ENCODE measurements at places on chromosomes 7 and 10.

DNA sequence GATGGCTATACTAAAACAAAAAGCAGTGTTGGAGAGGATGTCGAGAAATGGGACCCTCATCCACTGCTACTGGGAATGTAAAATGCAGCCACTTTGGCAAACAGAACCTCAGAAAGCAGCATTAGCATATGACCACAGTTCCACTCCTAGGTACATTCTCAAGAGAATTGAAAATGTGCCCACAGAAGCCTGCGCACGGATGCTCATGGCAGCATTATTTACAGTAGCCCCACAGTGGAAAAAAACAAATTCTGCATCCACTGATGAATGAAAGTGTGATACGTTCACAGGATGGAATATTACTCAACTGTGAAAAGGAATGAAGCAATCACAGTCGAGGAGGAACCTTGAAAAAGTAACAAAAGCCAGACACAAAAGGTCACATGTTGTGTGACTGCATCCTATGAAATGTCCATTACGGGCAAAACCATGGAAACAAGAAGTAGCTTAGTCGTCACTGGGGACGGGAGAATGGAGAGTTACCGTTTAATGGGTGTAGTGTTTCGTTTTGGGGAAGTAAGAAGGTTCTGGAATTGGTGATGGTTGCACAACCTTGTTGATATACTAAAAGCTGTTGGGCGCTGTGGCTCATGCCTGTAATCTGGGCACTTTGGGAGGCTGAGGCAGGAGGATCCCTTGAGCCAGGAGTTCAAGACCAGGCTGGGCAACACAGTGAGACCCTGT lies 2.5 kb upstream of the UPK3B start:
- DNase-seq = no peak

DNA sequence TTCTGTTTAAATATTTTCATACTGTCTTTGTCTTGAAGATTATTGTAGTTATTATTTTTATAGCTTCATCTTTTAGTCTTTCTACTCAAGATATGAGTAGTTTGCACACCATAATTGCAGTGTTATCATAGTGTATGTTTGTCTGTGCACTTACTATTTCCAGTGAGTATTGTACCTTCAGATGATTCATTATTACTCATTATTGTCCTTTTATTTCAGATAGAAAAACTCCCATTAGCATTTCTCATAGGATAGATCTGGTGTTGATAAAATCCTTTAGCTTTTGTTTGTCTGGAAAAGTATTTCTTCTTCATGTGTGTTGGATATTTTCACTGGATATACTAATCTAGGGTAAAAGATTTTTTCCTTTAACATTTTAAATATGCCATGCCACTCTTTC lies 646.2 kb upstream of the GRM3 start:
- DNase-seq = no peak

DNA sequence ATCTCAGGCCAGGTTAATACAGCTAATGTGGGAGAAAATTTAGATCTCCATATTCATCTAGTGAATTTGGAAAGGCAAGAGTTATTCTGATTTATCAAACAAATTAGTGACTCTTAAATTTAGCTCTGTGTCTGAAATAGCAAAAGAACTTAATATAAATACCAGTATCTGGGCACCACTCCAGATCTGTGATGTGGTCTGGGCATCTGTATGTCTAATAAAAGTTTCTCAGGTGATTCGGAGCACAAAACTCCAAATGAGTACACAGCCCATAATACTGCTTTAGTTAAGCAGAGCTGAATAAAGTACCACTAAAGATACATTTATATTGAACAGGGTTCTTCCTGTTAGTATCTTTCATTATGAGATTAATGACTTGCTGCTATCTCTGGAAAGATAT lies 261.4 kb downstream of the BAMBI start:
- no peak for DNase-seq

DNA sequence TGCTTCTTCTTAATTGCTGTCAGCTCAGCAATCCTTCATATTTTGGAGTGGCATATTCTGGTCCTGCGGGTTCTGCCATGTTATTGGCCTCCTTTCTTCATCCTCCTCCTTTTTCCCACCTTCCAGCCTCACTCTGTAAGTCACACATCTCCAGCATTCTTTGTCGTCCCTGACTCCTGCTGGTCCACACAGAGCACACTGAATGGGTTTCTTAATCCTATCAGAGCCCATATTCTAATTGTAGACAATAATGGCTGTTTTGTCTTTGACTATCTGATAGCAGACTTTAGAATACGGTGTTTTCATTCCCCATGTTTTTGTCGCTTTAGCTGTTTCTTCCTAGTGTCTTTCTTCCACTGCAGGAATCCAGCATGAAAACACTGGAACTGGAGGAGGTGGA lies 389.6 kb downstream of the REEP3 start:
- no peak for DNase-seq

- peak; percentile 78 for DNase-seq
These were observed 131.1 kb upstream of the CDK1 start for GRCh38 chr10:60646966-60647796.

DNA sequence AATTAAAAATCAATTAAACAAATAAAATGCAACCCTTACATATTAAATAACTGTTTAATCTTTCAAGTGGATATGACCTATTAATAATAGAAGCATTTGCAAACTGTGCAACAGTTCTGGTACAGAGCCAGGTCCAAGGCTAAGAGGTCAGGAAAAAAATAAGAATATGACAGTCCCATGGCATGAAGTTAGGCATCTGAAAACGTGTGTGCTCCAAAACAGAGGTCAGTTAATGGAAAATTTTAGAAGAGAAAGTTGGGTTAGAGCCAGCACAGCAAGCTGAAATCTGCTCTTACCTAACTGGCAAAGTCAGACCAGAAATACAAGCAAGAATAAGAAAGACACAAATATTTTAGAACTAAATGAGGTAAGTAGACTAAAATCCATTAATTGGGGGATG lies 757.7 kb downstream of the GRM8 start:
- DNase-seq = no peak

DNA sequence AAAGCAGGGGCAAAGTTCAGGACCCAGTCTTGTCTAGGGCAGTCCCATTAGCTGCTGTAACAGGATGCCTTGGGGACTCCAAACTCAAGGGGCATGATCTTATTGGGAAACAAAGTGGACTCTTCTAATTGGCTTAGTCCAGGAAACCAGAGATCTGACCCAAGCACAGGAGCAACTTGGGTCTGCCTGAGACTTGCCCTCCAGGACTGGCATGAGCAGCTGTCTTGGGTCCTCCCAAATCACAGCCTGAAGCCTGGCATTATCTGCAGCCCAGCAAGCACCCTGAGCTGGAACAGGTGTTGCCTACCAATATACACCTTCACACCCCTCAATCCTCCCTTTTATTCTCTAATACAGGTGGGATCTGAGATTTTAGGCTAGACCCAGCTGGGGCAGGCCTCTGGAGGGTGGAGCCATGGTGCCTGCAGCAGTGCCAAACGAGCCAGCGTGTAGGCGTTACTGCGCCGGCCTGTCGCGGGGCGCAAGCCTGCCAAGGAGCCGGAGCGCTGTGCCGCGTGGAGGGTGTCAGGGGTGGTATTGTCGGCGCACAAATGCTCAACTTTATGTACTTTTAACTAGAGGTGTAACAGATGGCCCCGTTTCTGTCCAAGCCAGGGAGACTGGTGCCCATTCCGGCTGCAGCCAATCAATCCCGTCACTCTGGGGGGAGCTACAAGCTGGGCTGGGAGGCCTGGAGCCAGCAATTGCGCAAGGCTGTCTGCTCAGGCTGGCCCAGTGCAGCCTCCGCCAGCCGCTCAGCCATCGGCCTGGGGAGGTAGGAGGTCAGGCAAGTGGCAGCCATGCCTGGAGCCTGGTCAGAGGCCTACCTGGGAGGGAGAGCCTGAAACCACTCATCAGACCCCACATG lies 12.8 kb upstream of the LBX1 start:
- peak; percentile 77 for DNase-seq

GRCh38 chr10:110042891-110043290 lies 35.1 kb downstream of the ADD3 start:
- DNase-seq = no peak

DNA sequence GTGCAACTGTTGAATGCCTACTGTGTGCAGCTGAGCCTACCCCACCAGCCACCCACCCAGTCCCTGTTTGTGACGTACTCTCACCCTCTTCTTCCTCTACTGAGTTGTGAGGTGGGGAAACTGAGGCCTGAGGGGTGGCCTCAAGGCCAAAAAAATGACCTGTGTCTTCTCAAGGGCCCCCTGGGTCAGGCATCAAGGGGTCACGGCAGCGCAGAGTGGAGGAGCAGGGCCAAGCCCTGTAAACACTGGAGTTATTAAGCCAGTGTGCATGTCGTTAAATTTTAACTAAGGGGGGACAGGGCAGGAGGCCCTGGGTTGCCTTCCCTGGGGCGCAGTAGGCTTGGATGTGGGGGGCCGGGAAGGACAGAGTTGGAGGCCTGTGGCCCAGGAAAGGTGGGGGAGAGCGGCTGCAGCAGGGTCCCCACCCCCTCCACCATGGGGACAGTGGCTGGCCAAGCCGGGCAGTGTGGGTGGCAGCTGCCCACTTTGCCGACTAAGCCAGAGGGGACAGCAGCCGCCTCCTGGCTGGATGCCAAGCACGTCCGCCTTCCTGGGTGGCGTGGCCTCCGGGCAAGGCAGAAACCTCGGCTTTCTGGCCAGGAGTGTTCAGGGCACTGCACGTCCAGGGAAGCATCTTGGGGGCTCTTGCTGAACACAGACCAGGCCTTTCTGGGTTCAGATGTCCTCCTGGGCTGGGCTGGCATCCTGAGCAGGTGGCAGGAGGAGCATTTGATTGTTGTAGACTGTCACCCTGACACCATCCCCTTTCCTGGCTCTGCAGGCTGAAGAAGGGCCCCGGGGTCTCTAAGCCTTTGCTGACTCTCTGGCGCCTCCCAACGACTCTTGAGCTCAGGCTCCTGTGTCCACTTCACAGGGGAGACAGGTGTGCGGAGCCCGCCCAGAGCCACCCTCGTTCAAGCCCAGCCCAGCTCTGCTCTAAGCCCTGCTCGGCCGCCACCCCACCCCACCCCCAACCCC lies 1.9 kb downstream of the SLC29A4 start:
- DNase-seq = peak; percentile 70

- DNase-seq = no peak
These were observed 120.7 kb downstream of the CXCL12 start for GRCh38 chr10:44264244-44264643.

GRCh38 chr7:147376192-147376591 lies 1214.4 kb upstream of the C7orf33 start:
- DNase-seq = no peak

GRCh38 chr10:26781797-26782196 lies 79.0 kb downstream of the ABI1 start:
- no peak for DNase-seq

DNA sequence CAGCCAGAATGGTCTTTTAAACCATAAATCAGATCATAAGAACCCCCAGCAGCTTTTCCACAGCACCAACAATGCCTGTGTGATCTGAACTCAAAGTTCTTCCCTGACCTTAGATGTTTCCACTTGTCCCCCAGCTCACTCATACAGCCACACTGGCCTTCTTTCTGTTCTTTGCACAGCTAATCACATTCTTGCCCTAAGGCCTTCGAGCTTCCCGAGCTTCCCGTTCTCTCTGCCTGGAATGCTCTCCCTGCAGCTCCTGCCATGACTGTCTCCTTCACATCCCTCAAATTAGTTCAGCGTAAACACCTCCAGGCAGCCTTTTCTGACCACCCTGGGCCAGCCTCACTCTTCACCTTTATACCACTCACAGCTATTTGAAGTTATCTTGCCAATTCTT lies 166.8 kb upstream of the NFE2L3 start:
- DNase-seq = no peak

GRCh38 chr7:27901028-27901760 lies 161.2 kb downstream of the TAX1BP1 start:
- DNase-seq = no peak

DNA sequence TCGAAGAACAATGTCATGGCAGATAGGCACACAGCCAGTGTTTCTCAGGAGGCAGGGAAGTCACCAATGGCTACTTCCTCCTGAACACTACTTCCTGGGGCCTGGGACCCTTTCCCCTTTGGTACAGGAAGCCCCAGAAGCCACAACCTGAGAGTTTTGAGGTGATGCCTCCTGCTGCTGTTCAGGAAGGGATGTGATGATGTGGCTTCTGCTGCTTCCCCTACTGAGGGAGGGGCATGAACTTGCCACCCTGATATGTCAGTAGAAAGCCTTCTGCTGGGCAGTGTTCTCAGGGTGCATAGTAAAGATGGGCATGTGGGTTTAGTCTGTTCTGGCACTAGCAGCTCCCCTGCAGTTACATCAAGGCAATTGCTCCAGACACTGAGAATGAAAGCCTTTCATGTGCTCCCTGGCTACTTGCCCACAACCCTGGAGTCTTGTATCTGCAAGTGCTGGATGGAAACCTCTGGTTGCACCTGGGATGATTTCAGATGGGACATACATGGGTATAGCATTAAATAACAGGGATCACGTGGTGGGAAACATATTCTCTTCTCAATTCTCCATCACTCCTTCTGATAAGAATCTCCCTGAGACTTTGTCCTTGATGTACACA lies 69.3 kb downstream of the ADRA2A start:
- DNase-seq = no peak

- no peak for DNase-seq
These were observed 81.1 kb downstream of the IDE start for GRCh38 chr10:92492748-92493240.

DNA sequence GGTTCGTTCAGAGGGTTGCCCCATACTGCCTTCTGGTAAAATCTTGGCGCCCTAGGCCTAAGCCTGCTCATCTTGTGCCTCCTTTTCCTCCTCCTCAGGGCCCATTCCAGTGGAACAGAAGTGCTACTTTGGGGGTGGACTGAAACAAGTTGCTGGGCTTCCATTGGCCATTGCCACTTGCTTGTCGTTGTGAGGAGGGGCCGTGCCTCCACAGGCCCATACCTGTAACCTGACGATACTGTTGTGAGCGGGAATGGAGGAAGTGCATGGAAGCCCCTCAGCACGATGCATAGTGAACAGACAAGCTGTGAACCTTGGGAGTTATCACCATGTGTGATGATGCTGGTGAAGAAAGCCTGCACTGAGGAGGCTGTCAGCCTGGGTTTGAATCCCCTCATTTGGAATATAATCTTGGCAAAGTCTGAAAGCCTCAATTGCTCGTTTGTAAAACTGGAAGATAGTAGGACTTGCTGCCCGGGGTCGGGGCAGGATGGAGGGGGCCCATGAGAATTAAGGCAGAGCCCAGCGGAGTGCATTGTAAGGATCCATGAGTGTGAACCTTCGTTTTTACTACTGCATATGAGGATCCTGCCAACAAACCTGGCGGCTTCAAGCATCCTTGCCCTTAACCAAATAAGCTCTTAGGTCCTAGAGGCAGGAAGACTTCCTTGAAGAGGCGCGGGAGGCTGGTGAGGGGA lies 671 bp upstream of the PAPSS2 start:
- no peak for DNase-seq

- DNase-seq = peak; percentile 64
These were observed 132.6 kb downstream of the NXPH1 start for GRCh38 chr7:8566016-8566415.

Measured in cerebellar cortex (tissue), 1 donor.